ENCODE measurements at places on chromosomes 4 and X.
A peak's percentile ranks its signal among the peaks of the same experiment; 100 is the strongest.

- no peak for DNase-seq
These were observed 250.4 kb upstream of the JADE1 start for GRCh38 chr4:128558896-128559679.

- no peak for DNase-seq
These were observed 500.7 kb downstream of the ZNF674 start for GRCh38 chrX:46044486-46044885.

- DNase-seq: no peak
These were observed 26.9 kb downstream of the SHROOM4 start for GRCh38 chrX:50787099-50787498.

DNA sequence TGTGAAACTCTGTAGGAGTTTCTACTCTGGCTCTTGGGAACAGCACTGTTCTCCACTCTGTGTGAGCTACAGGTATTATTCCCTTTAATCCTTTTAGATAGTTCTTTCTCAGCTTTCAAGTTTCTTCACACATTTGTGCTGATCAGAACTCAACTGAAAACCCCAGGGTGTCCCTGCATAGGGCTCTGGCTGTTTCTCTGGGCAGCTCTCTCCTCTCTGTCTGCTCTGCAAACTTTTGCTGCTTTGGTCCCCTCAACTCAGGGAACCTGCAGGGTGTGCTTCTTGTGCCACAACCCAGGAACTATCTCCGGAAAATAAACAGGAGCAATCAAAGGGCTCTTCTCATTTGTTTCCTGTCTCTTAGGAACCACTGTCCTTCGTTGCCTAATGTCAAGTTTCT, 196.6 kb upstream of the GABRA2 start:
- DNase-seq: no peak

GRCh38 chr4:97761445-97762114, 381.7 kb downstream of the STPG2 start:
- no peak for DNase-seq

GRCh38 chr4:52377563-52377962, 281.5 kb downstream of the USP46 start:
- no peak for DNase-seq

DNA sequence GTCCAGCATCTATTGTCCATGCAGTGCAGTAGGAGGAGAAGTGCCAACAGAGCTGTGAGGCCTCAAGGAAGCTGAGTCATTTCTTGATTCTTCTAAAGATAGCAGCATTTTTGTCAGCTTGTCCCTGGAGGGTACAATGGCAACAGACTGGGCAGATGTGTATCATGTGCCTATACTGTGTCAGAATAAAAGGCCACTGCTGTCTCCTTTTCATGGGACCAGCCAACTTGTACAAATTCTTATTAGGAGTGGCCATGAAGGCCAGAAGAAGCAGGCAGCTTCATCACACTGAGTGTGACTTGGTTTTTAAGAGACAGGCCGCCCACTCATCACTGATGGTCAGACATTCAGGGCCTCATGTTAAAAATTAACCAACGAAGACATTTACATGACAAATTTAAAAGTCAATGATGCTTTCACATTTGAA, 185.0 kb upstream of the FAM241A start:
- DNase-seq: no peak

GRCh38 chrX:25020905-25021449, 5.2 kb upstream of the ARX start:
- no peak for DNase-seq

DNA sequence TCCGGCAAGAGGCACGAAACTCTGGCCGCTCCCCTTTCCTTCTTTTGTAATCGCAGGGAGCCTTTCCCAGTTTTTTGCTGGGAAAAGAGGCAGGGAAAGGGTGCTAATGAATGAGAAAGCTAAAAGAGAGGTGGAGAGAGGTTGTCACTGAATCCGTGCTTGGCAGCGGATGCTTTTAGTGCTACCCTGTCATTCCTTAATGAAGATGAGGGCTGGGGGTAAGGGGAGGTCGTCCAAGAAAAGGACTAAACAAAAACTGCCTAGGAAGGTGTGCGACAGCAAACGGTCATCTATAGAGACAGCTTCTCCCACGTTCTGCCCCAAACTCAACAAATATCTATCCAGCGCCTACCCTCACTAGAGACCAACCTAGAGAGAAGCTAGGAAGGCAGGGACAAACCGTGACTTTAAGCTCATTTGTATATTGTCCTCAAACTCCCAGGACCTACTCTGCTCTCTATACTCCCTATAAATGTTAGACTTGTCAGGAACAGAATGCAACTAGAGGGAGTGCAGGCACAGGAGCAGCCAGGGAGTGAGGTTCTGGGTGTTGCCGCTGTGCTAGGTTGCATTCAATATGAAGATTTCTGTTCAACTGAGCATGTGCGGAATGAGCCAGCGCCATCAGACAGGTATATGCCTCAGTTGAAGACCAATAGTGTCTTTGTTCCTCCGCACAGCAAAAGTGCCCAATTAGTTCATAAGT, 777 bp upstream of the CASK start:
- DNase-seq: no peak

GRCh38 chrX:71954458-71954857, 43.8 kb downstream of the NHSL2 start:
- DNase-seq: no peak

DNA sequence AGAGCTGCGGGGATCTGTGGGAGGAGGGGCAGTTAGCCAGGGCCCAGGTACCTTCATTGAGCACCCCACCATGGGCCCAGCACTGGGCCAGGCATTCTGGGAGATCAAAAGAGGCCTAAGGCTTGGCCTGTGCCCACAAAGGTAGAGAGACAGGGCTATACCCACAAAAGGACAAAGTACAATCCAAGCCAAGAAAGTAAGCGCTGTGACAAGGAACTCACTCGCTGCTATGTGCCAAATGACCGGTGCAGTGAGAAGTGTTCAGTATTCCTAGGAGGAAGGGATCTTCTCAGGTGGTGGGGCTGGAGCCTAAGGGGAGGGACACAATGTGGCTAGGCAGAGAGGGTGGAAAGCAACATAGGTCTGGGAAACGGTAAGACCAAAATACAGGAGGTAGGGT, 8.8 kb upstream of the FRMPD3 start:
- no peak for DNase-seq

DNA sequence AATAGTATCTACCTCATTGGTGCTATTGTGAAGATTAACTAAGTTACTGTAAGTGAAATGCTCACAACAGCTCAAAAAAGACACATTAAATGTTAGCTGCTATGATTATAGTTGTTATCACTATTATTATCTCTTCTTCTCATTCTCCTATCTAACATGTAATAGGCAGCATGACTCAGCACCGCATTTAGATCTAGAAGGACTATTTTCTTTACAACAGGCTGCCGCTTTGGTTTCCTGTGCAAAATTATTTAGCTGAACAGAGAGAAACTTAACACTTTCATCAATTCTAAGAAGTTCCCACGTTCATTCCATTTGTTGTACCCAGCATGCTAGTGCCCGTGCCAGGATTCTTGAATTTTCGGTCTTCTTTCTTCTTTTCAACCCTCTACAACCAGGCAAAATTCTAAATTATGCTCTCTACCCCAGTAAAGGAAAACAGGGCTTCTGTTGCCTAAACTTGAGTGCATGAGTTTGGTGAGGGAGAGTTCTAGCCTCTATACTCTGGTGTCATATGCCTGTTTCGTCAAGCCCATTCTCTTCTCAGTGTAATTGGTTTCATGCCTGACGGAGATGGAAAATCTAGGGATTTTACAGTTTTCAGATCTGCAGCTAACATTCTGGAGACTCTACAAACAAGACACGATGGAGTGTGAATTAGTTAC, 378.9 kb downstream of the PPP1R2C start:
- DNase-seq: no peak

GRCh38 chrX:49767236-49767635, 61.9 kb upstream of the PAGE4 start:
- no peak for DNase-seq

DNA sequence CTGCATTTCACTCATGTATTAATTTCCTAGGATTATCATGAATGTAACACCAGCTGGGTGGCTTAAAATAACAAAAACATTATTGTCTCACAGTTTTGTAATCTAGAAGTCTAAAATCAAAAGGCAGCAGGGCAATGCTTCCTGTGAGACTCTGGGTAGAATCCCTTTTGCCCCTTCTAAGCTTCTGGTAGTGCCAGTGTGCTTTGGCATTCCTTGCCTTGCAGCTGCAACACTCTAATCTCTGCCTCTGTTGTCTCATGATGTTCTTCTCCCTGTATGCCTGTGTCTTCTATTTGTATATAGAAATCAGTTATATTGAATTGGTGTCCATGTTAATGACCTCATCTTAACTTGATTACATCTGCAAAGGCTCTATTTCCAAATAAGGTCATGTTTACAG, 1117.3 kb downstream of the PCDH18 start:
- DNase-seq: no peak

- DNase-seq: no peak
These were observed 33.3 kb upstream of the DSPP start for GRCh38 chr4:87574996-87575395.

GRCh38 chrX:149497626-149498025, 7.5 kb downstream of the IDS start:
- DNase-seq: no peak

DNA sequence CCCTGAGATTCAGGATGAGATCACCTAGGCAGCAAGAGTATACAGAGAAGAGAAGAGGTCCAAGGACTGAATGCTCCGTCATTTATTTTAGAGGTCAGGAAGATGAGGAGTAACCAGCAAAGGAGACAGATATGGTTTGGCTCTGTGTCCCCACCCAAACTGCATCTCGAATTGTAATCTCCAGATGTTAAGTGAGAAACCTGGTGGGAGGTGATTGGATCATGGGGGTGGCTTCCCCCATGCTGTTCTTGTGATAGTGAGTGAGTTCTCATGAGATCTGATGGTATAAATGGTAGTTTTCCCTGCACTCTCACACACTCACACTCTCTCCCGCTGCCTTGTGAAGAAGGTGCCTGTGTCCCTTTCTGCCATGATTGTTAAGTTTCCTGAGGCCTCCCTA, 60.8 kb downstream of the MID1IP1 start:
- no peak for DNase-seq

GRCh38 chr4:70687821-70688794, at the start of gene UTP3:
Gene UTP3 (plus strand): TSS chr4:70688532. CDS start chr4:70688678, 146 bp downstream.
- peak; percentile 80 for DNase-seq

GRCh38 chr4:73593631-73594241, 26.5 kb downstream of the RASSF6 start:
- DNase-seq: no peak

- DNase-seq: no peak
These were observed 97.1 kb downstream of the IQCM start for GRCh38 chr4:149718500-149718899.

GRCh38 chrX:1417921-1418771, 26.2 kb upstream of the SLC25A6 start:
- DNase-seq: no peak

- DNase-seq: no peak
These were observed 3.4 kb upstream of the ZCCHC18 start for GRCh38 chrX:104108955-104109354.

DNA sequence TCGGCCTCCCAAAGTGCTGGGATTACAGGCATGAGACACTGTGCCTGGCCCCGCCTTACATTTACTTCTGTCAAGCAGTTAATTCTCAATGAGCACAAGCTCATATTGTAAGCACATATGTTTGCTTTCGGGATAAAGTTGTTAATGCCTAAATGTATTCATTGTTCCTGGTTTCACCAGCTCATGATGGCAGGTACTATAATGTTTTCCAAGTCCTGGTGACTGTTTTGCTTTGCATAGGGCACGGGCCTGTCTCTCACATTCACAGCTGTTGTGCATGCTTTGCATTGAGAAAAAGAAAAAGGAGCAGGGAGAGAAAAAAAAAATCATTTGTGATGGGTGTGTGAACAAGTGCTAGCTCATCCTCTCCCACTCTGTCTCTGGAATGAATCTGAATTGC, 661.2 kb upstream of the TENM3 start:
- no peak for DNase-seq

DNA sequence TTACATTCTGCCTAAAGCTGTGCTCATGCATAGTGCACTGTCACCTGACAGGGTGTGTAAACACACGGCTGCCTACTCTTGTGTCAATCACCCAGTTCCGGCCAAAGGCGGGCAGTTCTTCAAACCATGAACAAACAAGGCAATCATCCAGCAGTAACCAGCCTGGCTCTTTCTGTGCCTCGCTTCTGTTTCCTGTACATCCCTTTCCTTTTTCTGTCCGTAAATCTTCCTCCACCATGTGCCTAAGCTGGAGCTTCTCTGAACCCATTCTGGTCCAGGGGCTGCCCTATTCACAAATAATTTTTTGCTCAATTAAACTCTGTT, 60.8 kb upstream of the CBR4 start:
- DNase-seq: no peak

- DNase-seq: no peak
These were observed 71.2 kb downstream of the GAB1 start for GRCh38 chr4:143407888-143408287.

DNA sequence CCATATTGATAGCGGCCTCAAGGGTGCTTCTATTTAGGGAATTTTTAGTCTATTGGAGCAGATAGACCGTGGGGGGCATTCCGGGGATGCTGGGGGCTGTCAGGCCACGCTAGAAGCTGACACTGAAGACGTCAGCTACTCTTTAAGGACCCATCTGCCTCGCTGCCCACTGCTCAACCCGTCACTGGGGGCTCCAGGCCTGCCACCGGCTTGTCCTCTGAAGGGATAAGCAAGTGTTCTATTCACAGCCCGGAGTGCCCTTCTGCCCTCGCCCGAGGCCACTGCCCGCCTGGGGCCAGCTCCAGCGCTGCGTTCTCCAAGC, 679 bp upstream of the MSL3 start:
- DNase-seq: no peak

GRCh38 chrX:48702716-48703115, 6.2 kb downstream of the SUV39H1 start:
- DNase-seq: no peak

GRCh38 chr4:6916587-6917460, 7.2 kb downstream of the TBC1D14 start:
- peak; percentile 40 for DNase-seq

GRCh38 chr4:24937917-24938281, 25.1 kb upstream of the CCDC149 start:
- DNase-seq: no peak

- DNase-seq: no peak
These were observed 16.8 kb downstream of the POLR2B start for GRCh38 chr4:56995525-56995924.

GRCh38 chrX:97367125-97367524, 483.4 kb downstream of the RPA4 start:
- no peak for DNase-seq

- no peak for DNase-seq
These were observed 666.4 kb downstream of the ADGRL3 start for GRCh38 chr4:61866378-61867030.

GRCh38 chrX:153539171-153539978, 21.9 kb downstream of the ATP2B3 start:
- DNase-seq: peak; percentile 22

- no peak for DNase-seq
These were observed 40.2 kb downstream of the HMX1 start for GRCh38 chr4:8831221-8832112.

DNA sequence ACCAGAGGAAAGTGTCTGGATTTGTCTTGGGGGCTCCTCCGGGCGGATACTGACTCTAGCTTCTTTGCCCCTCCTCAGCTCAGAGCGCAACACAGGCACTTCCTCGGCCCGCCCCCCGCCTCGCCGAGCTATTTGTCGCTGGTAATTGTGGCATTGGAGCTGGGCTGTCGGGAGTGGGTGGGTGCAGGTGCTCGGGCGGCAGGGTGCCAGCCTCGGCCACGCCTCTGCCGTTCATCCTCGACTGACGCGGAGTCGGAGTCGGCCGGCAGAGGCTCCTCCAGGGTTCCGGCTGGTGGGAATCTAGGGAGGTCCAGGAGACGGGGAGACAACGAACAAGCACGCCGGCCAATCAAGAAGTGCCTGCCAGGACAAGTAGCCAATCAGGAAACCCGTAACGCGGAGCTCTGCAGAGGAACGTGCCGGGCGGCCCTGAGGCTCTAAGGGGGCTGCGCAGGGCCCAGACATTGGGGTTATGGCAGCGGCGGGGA, 3.9 kb upstream of the SYN1 start:
- DNase-seq: no peak
